CD4-positive, alpha-beta T cell treated with Interleukin-15 for 4 hours (primary cell): ENCODE measurements at places on chromosomes 5 and 9.

DNA sequence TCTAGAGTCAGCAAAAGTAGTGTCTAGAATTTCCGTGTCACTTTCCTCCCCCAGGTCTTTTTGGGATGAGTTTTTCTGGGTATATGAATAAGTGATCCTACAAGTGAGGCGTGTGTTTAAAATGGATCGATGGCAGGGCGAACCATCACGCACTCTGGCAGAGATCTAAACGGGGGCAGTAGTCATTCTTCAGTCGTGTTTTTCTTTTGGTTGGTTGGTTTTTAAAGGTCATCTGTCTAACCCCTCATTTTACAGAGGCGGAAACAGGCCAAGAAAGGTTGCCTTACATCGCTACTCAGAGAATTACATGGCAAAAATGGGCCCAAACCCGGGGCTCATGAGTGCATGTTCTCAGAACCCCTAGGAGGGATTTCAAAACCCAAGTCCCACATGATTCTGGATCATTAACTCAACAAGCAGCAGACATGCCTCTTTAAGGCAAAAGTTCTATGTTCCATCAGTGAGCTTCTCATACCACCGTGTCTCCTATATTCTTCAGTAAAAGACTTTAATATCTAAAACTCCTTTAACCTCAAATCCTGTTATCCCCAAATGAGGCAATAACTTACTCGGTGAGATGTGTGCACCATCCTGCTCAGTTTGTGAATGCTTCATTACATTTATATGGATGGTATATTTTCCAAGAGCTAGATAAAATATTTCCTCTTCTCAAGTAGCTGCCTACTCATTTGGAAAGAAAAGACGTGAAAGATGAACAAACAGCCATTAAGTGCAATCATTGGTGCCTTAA, 145.8 kb downstream of the AOPEP start:
- DNase-seq, result no peak

GRCh38 chr5:5198135-5198534, 58.0 kb downstream of the ADAMTS16 start:
- DNase-seq, result no peak

DNA sequence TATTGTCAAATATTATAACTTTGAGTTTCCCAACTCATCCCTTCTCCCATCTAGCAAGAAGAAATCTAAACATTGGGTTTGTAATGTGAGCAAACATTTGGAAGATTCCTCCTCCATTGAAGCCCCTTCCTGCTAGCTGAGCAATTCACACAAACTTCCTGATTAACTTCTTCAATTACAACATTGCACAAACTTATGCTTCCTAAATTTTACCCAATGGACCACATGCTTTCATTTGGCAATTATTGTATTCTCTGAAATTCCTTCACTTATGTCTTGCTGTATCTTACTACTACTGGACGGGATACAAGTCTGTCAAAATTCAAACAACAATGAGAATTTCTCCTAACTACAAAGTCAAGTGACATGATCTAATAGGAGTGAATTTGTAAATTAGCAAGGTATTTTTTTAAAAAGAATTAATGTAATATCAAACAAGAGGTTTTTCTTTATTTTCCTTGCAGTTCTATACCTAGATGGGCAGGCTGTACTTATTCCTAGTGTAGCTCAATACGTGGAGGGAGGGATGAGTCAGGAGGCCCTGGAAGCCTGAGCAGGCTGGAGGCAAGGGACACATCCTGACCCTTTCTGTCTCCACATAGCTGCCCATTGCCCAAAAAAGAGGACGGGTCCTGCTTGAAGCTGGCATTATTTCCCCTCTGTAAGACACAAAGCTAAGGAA, 11.8 kb upstream of the IFNW1 start:
- no peak for DNase-seq

GRCh38 chr5:158869854-158870253, 229.9 kb downstream of the EBF1 start:
- DNase-seq, result no peak

GRCh38 chr9:132026932-132027585, 52.6 kb downstream of the MED27 start:
- no peak for DNase-seq

- no peak for DNase-seq
Measured at GRCh38 chr5:32421075-32421474, 23.5 kb downstream of the ZFR start.

DNA sequence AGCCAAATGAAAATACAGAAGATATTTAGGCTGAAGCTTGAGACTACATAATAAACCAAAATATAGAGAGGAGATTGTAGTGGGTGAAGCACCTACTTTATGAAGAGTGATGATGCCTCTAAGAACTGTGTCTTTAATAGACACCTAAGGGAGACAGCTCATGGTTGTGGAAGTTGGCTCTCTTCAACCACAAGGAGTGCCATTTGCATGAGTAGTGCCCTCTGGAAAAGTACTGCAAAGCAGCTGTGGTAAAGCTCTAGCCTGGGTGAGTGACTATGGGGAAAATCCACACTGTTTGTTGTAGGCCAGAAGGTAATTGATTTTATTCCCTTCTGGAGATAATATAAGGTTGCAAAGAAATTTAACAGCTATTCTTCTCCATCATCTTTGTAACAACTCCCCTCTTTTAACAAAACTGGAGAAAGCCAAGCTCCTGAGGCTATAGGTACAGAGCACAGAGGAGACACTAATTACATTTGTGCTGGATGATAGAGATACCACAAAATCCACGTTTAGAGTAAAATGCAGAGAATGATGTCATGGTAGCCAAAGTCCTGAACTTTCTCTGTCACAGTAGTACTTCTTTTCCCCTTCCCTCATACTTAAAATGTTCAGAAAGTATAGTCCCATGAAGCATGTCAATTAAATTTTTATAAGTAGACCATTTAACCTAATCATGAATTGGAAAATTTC, 122.8 kb downstream of the STARD4 start:
- no peak for DNase-seq

DNA sequence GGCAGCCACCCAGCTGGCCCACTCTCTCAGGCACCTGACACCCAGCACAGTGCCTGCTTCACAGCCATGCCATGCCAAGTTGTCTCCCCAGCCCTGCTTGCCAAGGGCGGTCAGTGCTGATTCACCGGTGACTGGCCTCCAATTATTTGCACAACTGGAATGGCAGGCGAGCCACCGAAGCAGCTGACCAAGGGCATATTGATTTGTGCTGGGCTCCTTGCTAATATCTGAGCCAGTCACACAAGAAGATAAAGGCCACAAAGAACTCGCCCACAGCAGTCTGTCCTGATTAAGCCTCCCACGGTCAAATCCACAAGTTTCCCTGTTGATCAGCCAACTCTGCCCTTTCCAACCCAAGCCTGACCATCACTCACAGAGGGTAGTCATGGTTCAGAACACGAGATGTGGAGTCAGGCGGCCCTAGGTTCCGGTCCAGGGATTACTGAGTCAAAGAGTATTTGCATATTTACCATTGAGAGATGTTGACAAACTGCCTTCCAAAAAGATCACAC, 6.4 kb upstream of the EEIG1 start:
- DNase-seq, result no peak

GRCh38 chr9:72415163-72415562, 50.2 kb upstream of the ZFAND5 start:
- DNase-seq, result no peak

GRCh38 chr9:68913054-68913453, 100.9 kb downstream of the PRKACG start:
- no peak for DNase-seq

- DNase-seq, result peak; percentile 7
Measured at GRCh38 chr5:76468635-76469425, 65.7 kb downstream of the IQGAP2 start.

DNA sequence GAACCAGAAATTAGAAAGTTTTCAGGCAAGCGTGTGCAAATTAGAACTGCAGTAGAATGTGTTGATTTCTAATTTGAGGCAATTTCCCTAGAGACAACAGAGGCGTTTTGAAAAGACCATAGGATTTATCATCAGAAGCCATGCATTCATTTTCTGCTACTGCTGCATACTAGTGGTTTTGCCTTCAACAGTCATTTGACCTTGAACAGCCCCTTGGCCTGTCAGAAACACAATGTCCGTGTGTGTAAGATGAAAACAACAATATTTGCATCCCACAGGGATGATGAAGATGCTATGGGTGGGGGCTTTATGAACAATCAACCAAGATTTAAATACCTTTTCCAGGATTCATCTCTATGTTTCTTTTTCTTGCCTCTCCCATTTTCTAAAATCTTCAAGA, 73.7 kb downstream of the PDE4D start:
- DNase-seq, result no peak

DNA sequence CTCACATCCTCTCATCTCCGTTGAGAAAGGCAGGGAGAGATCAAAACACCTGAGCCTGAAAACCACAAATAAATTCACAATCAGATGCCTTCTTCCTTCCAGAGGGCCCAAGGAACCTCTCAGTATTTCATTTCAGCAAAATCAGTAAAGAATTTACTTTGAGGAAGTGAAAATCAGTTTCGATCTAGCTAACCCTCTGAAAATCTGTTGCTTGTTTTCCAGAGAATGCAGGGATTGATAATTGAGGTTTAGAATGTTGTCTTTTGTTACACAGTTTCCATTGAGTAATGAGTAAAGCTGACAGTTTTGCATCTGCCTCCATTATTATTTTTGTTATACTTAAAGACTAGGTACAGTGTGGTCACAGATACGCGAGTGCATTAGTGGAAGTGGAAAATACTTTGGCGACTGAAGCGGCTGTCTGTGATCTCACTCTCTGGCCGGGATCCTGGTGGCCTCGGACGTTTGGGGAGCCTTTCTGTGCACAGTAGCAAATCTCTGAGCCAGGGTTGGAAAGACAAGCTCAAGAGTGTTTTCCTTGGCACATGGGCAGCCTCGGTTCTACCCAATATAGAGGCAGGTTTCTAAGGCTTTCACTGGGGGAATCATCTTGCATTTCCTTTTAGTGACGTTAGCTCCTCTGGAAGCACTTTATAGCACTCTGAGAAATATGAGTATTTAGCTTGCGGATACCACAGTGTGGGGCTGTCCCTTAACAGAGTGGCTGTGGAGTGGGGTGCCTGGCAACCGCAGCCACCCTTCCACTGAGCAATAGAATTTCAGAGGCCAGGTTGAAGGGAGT, 32.2 kb upstream of the ANGPTL2 start:
- DNase-seq, result no peak

GRCh38 chr5:106780355-106780754, 890.4 kb downstream of the EFNA5 start:
- DNase-seq, result no peak

- no peak for DNase-seq
Measured at GRCh38 chr9:132731230-132731629, 61.0 kb downstream of the GTF3C4 start.

- DNase-seq, result no peak
Measured at GRCh38 chr9:108910914-108911313, 23.0 kb downstream of the ELP1 start.

- DNase-seq, result no peak
Measured at GRCh38 chr5:137223324-137224295, 275.5 kb downstream of the SPOCK1 start.

DNA sequence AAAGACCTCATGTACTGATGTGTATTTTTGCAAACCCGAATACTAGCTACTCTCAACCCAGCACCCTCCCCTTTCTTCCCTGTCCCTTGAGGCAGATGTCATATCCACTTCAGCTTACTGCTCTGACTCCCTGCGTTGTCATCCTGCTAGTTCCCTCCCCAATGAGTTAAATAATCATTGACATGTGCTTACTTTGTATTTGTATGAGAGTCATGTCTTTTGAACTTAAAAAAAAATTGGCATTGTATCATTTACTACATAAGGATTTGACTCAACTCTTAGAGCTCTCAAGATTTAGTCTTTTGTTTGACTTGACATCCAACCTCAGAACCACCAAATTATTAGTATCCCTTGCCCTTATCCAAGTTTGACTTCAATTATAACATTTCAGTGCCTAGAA, 219.7 kb upstream of the TUT7 start:
- no peak for DNase-seq

- no peak for DNase-seq
Measured at GRCh38 chr9:133759146-133759900, 21.2 kb upstream of the SARDH start.

DNA sequence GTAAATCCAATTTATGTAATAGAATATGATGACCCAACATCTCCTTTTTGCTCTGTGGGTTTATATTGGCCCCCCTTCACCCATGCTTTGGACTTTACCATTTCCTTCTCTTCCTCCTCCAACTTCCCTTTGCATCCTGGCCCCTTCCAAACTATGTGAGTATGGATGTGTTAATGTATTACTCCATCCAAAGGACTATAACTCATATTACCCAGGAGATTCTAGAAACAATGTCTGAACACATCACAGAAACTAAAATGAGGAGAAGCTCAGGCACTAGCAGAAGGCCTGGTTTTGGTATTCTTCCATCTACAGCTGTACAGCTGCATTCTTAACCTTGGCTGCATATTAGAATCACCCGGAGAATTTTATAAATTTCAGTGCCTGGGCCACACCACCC, 110.7 kb downstream of the PDE4D start:
- no peak for DNase-seq
